Camera-type eye (tissue), 1 donor: ENCODE measurements at places on chromosomes 4 and X. TPM values are rescaled to one million over a fixed set of nuclear protein-coding genes. Genes with fewer than 3 reads are reported as not detected.

The SULT1E1 gene
- total RNA-seq: 35.0 TPM

The AREG gene
- 0.49 TPM for total RNA-seq

The BEX4 gene
- 67.1 TPM for total RNA-seq

The MTMR8 gene
- total RNA-seq: 9.2 TPM

The ZFP92 gene
- total RNA-seq: 0.60 TPM

The TMEM271 gene
- 1.3 TPM for total RNA-seq

The TCEAL2 gene
- 13.2 TPM for total RNA-seq

The NAT8L gene
- total RNA-seq: 3.5 TPM

The CFAP299 gene
- 4.3 TPM for total RNA-seq

The LRP2BP gene
- total RNA-seq: 9.7 TPM

The EPHA5 gene
- 34.1 TPM for total RNA-seq

The CTPS2 gene
- 42.4 TPM for total RNA-seq

The IGSF1 gene
- 8.0 TPM for total RNA-seq

The NIPAL1 gene
- 35.3 TPM for total RNA-seq

The FRMD7 gene
- 1.4 TPM for total RNA-seq
